Activated T-helper 1 cell treated with anti-CD3 and anti-CD28 coated beads, Interleukin-12 subunit alpha, Interleukin-12 subunit beta, Interleukin-2, Interleukin-4 antibody, amounts not matched to agents 30 ng/mL and 10 ng/mL and 1 ng/mL, durations not matched to agents 14 hours and 24 hours and 36 hours (primary cell): ENCODE measurements at places on chromosomes 1 and 21.
A peak's percentile ranks its signal among the peaks of the same experiment; 100 is the strongest.

DNA sequence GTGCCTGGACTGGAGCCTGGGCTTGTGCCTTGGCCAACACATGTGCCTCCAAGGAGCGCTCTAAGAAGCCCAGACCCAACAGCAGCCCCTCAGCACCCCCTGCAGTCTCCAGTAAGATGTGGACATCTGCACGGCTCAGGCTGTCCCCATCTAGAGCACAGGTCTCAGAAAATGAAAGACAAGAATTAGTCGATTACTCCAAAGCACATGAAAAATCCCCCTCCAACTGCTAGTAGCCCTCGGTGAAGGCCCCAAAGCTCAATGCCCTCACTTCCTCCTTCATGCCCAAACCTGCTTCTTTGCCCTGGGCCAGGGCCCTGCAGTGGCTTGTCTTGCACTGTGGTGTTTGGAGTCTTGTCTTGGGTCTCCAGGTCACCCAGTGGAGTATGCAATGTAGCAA is 21.9 kb upstream of the ERO1B start:
- DNase-seq: no peak

- DNase-seq: no peak
These were observed 77.1 kb downstream of the TOMM20 start for GRCh38 chr1:235051521-235051920.

GRCh38 chr1:47866601-47867437 is 130.4 kb downstream of the TRABD2B start:
- no peak for DNase-seq

DNA sequence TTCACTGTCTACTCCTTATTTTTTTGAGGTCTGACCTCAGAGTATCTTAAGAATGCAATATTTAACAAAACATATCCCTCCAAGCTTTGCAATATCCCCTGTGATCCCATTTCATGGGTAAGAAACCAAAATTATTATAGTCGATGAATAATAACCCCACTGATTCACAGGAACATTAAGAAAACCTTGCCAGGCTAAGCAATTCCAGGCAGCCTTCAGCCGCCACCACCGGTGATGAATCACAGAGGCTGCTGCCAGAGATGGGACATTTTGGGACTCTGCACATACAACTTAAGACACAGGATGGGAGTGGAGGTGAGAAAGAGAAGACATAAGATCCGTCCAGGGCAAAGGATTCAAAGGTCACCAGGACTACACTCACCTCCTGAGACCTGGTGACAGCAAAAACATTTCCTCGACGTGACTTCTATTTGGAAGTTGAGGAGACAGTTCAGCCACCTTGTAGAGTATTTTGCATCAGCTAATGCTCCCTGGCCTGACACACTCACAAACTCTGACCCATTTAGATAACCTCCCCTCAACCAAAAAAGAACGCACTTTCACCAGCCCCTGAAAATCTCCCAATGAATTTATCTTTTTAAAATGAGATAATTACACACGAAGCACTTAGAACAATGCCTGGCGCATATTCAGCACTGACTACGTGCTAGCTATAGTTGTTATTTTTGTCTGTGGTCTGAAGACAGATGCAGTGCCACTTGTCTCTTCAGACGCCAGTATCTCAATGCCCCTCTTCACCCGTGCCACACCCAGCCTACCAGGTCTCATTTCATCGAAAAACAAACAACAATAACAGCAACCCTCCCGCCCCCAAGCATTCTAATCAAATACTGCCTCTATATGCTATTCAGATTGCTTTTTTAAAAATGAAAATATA is 17.8 kb upstream of the OVAAL start:
- no peak for DNase-seq

DNA sequence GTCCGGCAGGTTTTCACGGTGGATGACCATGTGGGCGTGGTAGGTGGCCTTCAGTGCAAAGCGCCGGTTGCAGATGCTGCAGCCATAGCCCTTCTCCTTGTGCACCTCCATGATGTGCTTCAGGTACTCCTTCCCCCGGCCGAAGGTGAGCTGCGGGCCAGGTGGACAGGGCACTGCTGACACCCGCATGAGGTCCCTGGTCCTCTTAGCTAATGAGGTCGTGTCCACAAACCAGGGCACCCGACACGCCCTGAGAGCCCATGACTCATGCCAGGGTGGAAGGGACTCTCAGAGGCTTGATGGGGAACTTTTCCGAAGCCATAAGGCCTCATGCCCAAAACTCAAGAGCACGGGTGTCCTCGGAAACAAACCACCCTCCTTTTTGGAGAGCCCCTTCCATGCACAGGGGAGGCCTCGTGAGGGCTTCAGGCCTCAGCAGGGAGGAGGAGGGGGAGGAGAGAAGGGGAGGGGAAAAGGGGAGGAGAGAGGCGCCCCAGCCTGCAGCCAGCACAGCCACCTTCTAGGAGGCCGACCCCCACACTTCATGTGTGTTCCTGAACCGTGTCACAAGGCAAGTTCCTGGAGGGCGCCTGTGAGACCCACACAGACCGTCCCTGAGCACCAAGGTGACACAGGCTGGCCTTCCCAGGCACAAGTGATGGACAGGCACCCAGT is 54.4 kb upstream of the RIPK4 start:
- no peak for DNase-seq

DNA sequence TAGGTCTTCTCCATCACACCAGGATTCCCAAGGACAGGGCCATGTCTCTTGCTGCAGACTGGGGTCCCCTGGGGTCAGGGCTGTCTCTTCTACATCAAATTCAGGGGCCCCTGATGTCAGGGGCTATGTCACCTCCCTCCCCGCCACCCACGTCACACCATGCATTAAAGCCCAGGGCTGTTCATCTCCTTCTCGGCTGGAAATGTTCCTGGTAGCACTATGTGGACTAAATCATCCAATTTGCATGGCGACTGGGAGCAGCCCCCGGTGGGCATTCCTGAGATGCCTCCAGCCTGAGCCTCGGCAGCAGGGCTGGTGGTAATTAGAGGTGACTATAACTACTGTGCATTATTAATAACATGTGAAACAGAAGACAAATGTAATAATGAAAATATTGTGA is 151.7 kb upstream of the HMGB4 start:
- no peak for DNase-seq

GRCh38 chr1:183533617-183534174 is 56.6 kb downstream of the NCF2 start:
- DNase-seq: no peak

DNA sequence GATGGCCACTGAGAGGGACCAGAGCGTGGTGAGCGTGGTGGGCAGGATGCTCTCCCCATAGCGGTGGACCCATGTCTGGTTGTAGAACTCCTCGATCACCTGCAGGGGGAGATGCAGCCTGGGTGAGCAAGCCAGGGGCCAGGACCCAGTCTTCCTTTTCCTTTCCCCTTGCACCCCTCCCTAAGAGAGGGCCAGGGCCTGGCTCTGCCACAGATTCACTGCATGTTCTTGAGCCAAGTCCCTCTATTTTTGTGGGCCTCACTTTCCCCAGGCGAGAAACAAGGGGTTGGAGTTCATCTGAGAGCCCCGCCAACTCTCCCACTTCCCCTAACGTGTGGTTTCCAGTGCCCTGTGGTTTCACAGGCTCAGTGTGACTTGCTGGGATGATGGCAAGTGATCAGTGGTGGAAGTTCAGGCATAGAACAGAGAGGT is 27.5 kb downstream of the SLC2A1 start:
- peak; percentile 53 for DNase-seq

- DNase-seq: no peak
These were observed 224.2 kb downstream of the NPHP4 start for GRCh38 chr1:5768014-5768413.

DNA sequence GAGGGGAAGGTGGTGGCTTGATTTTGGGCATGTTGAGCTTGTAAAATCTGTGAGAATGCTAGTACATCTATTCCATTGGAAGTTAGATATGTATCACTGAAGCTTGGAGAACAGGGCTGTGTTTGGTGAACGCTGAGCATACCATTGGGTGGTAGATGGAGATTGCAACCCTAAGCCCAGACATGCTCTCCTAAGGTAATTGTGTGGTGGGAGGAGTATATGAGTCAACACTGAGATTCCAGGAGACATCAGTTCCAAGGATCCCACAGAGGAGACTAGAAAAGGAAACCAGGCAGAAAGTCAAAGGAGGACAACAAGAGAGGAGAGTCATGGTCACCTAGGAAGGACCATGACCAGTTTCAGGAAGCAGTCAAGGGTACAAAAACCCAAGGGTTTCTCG is 60.4 kb downstream of the KIF21B start:
- no peak for DNase-seq

GRCh38 chr1:203403586-203403985 is 52.7 kb upstream of the FMOD start:
- DNase-seq: no peak

DNA sequence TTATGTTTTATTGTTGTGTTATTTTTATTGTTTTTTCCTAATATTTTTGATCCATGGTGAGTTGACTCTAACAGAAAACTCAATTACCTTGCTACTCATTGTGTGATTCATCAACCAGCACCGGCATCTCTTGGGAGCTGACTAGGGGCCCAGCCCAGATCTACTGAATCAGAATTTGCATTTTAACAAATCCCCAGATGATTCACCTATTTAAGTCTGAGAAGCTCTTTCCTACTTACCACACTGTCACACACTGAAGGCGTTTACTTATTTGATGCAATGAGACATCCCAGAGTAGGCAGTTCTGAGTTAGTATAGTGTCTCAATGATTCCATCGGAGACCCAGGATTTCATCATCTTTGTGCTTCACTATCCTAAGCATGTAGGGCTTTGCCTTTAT is 416.6 kb downstream of the RWDD3 start:
- DNase-seq: no peak

DNA sequence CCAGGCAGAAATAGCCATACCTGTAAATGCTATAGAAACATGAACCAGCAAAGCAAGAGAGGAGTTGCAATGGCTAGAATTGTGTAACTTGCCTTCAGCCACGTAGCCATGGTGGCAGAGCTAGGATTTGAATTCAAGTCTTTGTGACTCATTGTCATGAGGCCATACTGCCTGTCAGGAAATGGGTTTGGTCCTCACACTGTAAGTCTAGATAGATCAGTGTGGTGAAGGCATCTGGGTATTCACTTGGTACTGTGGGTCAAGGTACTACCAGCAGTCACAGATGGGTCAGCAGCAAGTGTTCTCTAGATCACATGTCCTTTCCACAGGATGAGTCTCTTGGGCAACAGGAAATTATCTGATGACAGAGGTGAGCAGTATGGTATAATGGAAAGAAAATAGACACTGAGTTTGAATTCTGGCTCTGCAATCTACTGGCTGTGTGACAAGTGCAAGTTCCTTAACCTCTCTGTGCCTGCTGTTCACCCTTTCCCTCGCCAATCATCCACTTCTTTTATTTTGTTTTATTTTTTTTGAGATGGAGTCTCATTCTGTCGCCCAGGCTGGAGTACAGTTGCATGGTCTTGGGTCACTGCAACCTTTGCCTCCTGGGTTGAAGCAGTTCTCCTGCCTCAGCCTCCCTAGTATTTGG is 36.9 kb downstream of the FGGY start:
- peak; percentile 18 for DNase-seq

GRCh38 chr1:230713547-230713914 is 391 bp downstream of the AGT start:
- no peak for DNase-seq

DNA sequence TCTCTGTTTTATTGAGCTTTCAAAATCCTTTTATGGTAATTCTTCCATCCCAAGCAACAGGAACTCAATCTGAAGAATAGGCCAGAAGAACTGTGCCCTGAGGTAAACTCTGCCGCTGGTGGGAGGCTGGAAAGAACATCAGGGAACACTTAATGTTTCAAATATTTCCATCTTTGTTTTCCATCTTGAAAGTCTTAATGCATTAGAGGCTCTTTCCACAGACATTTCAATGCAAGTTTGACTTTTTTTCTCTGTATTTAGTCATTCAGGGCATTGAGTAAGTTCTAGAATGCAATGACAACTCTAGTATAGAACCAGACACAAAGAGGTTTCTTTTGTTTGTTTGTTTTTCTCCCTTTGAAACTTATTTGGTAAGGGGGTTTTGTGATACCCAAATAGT is 61.5 kb downstream of the KIAA0040 start:
- DNase-seq: no peak

- DNase-seq: no peak
These were observed 75.8 kb downstream of the FOXJ3 start for GRCh38 chr1:42259059-42259738.

GRCh38 chr1:47507881-47508701 is 70.2 kb downstream of the FOXD2 start:
- DNase-seq: no peak

GRCh38 chr1:93021539-93022134 is 57.4 kb upstream of the MTF2 start:
- DNase-seq: no peak

GRCh38 chr21:45347712-45348499 is 57.1 kb upstream of the COL18A1 start:
- no peak for DNase-seq

GRCh38 chr1:20028125-20028524 is 41.9 kb upstream of the PLA2G5 start:
- DNase-seq: no peak

- DNase-seq: no peak
These were observed 48.9 kb downstream of the INKA2 start for GRCh38 chr1:111690306-111690617.

DNA sequence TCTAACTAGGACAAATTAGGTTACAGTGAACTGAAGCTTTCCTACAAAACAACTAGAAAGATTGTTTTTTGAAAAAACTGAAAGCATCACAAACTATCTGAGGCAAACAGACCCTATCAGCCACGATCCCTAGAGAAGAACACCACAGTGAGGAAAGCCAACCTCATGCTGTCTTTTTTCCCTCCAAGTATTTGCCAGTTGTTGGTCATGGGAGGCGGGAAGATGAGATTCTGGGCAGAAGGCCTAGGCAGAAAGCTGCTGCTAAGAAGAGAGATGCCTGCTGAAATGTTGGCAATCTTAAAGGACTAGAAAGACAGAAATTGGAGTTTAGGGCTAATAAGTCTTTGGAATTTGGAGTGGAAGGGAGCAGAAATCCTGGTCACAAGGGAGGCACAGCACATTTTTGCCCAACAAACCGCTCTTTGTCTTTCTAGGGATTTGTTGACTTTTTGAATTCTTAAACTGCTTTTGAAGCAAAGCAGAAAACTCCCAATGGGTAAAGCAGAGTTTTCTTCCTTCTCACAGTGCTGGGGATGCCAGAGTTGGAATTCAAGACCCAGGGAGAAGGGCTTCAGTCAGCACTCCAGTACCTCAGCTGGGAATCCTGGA is 83.9 kb downstream of the MT1HL1 start:
- DNase-seq: no peak

- no peak for DNase-seq
These were observed 150.3 kb downstream of the EDEM3 start for GRCh38 chr1:184604152-184604900.

GRCh38 chr1:62128745-62129144 is 65.9 kb upstream of the L1TD1 start:
- DNase-seq: no peak

- peak; percentile 42 for DNase-seq
These were observed 154.8 kb downstream of the SLC45A1 start for GRCh38 chr1:8472668-8473067.

GRCh38 chr1:224380003-224380402 is 23.3 kb downstream of the CNIH4 start:
- peak; percentile 49 for DNase-seq

DNA sequence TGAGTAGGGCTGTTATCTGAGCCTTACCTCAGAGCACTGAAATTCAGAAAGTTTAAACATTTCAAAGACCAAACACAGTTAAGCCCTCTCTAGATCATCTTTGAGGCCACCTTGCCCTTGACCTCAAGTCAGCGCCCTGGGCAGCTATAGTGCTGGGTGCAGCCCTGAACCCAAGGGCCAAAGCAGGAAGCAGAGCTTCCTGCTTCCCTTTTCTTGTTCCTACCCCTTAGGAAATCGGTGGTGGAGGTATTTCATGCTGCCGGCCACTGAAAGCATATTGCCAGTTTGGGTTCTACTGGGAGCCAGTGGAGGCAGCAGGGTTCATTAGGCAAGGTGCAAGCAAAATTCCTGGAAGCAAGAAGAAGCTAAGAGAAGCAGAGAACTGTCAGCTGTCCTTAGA is 26.1 kb downstream of the CD244 start:
- DNase-seq: no peak
